Activated T-helper 2 cell treated with anti-CD3 and anti-CD28 coated beads, Interferon-gamma antibody, Interleukin-2, Interleukin-4, amounts not matched to agents 10 μg/mL and 5 μg/mL and 100 μg/mL, durations not matched to agents 14 hours and 24 hours and 36 hours (primary cell): ENCODE measurements at places on chromosomes 7 and 10.

- peaks cover 20% of the 10 kb centered on the region for H3K4me1 ChIP-seq
- no peak overlapping the region for H3K4me3 ChIP-seq
- peaks cover 13% of the 10 kb centered on the region for H3K36me3 ChIP-seq
- DNase-seq: no peak
- no peaks in the 10 kb centered on the region for H3K27me3 ChIP-seq
Measured at GRCh38 chr10:102931643-102932042, 13.5 kb downstream of the CNNM2 start.

GRCh38 chr7:50709151-50709550, 73.5 kb downstream of the GRB10 start:
- no peak overlapping the region for H3K27ac ChIP-seq
- H3K36me3 ChIP-seq: no peaks in the 10 kb centered on the region
- no peak overlapping the region for H3K4me3 ChIP-seq
- DNase-seq: no peak
- peaks cover 4% of the 10 kb centered on the region for H3K4me1 ChIP-seq

DNA sequence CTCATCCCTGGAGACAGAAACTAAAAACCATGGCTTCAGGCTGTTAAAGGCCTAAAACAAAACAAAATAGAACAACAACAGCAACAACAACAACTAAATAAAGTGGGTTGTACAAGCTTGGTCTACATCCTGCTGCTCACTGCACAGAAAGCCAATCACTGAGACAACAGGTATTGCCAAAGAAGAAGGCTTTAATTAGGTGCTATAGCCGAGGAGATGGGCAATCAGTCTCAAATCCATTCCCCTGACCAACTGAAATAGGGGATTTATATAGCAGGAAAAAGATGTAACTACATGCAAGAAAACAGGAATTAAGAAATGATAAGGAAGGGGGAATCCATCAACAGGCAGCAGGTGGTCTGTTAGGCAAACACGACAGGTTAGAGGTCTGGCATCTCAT, 22.4 kb upstream of the NUB1 start:
- H3K27ac ChIP-seq: no peak overlapping the region
- H3K4me3 ChIP-seq: no peak overlapping the region
- H3K27me3 ChIP-seq: no peaks in the 10 kb centered on the region
- H3K36me3 ChIP-seq: peaks cover 5% of the 10 kb centered on the region
- H3K4me1 ChIP-seq: peaks cover 7% of the 10 kb centered on the region

- H3K27me3 ChIP-seq: peaks cover 1% of the 10 kb centered on the region
- DNase-seq: no peak
- H3K27ac ChIP-seq: no peak overlapping the region
Measured at GRCh38 chr7:138204982-138205298, 128.7 kb downstream of the AKR1D1 start.

GRCh38 chr7:45434167-45434784, 139.9 kb upstream of the ADCY1 start:
- DNase-seq: no peak
- peaks cover 2% of the 10 kb centered on the region for H3K27me3 ChIP-seq
- no peaks in the 10 kb centered on the region for H3K4me1 ChIP-seq
- H3K4me3 ChIP-seq: no peak overlapping the region
- no peaks in the 10 kb centered on the region for H3K36me3 ChIP-seq

GRCh38 chr7:11636274-11636673, 195.7 kb downstream of the THSD7A start:
- H3K27me3 ChIP-seq: no peaks in the 10 kb centered on the region
- H3K4me3 ChIP-seq: no peak overlapping the region
- H3K4me1 ChIP-seq: no peaks in the 10 kb centered on the region

- no peak overlapping the region for H3K27ac ChIP-seq
- H3K4me1 ChIP-seq: no peaks in the 10 kb centered on the region
Measured at GRCh38 chr7:104185346-104185745, 22.5 kb downstream of the ORC5 start.

- peaks cover 40% of the 10 kb centered on the region for H3K4me1 ChIP-seq
- H3K27me3 ChIP-seq: peaks cover 9% of the 10 kb centered on the region
- peak; percentile 21 for DNase-seq
- H3K4me3 ChIP-seq: peak overlapping the region; percentile 95
Measured at GRCh38 chr7:10973942-10974911, 555 bp downstream of the PHF14 start.

- no peaks in the 10 kb centered on the region for H3K27me3 ChIP-seq
- DNase-seq: no peak
- no peak overlapping the region for H3K27ac ChIP-seq
- peaks cover 55% of the 10 kb centered on the region for H3K4me1 ChIP-seq
- peak overlapping the region; percentile 92 for H3K4me3 ChIP-seq
Measured at GRCh38 chr10:6165221-6165725, 37.5 kb upstream of the PFKFB3 start.

- no peak for DNase-seq
- H3K27ac ChIP-seq: no peak overlapping the region
- H3K4me3 ChIP-seq: no peak overlapping the region
- no peaks in the 10 kb centered on the region for H3K36me3 ChIP-seq
Measured at GRCh38 chr7:32462977-32463376, 27.2 kb downstream of the LSM5 start.

DNA sequence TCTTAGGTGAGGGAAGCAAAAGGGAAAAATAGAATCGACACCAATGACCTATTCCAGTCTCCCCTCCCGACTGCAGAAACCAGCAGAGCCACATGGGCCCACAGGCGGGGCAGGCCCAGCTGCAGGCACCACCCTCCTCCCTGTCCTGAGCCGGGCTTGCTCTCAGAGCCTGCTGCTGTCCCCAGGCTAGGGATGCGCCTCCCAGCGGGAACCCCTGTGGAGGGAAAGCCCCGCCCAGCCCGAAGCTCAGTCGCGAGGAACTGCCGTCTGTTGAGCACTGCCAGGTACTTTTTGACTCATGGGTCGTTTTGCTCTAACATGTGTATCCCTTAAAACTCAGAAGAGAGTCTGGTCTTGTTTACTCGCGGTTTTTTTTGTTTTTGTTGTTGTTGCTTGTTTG, 124.5 kb upstream of the RET start:
- H3K27me3 ChIP-seq: peaks cover 7% of the 10 kb centered on the region
- H3K4me1 ChIP-seq: no peaks in the 10 kb centered on the region
- H3K4me3 ChIP-seq: no peak overlapping the region
- no peak overlapping the region for H3K27ac ChIP-seq
- H3K36me3 ChIP-seq: no peaks in the 10 kb centered on the region

- no peak for DNase-seq
- H3K4me1 ChIP-seq: peaks cover 37% of the 10 kb centered on the region
- no peaks in the 10 kb centered on the region for H3K27me3 ChIP-seq
- H3K4me3 ChIP-seq: no peak overlapping the region
- H3K36me3 ChIP-seq: peaks cover 62% of the 10 kb centered on the region
- H3K27ac ChIP-seq: no peak overlapping the region
Measured at GRCh38 chr7:127683776-127684681, 32.0 kb downstream of the SND1 start.
